SW480 (cell line): ENCODE measurements at places on chromosomes 2 and 18.

GRCh38 chr2:190458352-190459107 is 50.4 kb downstream of the MFSD6 start:
- no peak for DNase-seq

DNA sequence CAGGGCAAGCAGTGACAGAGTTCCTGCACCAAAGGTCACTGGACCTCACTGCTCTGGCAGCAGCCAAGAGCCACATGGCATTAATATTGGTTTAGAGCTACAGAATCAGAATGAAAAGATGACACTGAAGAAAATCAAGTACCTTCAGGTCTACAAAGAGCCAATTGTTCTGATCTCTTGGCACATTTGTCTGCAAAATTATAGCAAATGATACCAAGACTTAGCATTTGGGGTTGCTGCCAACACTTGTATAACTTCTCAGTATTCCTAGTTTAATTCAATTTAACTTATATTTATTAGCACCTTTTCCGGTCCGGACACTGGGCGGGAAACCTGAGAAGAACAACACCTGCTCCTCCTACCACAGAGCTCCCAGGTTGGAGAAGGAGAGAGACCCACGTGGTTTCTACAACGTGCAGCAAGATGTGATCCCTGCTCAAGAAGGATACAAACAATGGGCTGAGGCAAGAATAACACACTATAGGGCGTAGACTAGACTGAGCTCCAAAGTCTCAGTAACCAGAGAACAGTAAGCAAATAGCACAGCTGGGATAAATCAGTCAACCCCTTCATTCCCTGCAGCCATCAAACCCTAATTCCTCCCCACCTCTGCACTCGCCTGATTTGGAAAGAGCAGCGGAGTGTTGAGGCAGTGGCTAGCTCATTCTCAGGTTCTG is 2.4 kb downstream of the LRRC30 start:
- DNase-seq: no peak

- peak; percentile 10 for DNase-seq
These were observed 217.0 kb upstream of the PIEZO2 start for GRCh38 chr18:11366410-11366809.

DNA sequence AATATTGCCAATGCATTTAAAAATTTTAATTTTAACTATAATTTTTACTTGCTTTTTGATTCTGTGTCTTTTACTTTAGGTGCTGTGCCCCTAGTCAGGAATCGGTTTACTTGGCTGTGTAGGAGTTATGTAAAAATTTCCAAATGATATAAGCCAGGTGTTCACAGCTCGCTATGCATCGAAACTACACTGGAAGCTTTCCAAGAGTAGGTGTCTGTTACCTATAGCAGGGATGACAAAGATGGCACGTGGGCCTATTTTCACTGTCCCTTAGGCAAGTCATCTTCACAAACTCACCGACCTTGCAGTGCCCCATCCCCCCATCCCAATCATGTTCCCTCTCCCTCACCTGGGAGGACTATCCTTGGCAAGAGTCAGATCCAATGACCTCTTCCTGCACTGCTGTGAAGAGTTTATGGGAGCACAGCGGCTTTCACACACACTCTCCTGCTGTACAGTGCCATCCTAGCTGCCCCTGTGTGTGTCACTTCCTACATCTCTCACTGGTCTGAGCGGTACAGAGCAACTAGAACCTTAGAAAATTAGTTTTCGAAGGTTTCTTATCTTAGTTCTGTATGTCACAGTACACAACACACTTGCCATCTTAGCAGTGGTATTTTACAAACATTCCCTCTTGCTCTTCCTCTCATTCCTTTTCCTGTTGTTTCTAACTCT is 49.2 kb upstream of the NAB1 start:
- DNase-seq: no peak

- DNase-seq: no peak
These were observed 360.9 kb downstream of the ERBB4 start for GRCh38 chr2:212177724-212178123.

DNA sequence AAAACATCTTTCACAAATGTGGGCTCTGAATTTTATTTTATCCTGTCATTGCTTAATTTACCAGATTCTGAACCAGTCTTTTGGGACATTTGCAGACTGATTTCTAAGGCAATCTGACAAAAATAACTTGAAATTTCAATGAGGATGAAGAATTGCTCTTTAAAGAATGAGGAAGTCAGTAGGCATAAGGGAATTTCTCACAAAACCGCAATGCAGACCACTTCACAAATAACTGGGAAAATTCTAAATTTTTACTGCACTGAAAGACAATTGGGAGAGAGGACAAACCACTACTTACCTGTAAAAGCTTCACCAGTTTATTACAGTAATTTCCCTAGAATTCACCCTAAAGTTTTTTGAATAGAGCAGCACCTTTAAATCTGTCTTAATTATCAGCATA is 736.3 kb downstream of the NRXN1 start:
- DNase-seq: no peak

DNA sequence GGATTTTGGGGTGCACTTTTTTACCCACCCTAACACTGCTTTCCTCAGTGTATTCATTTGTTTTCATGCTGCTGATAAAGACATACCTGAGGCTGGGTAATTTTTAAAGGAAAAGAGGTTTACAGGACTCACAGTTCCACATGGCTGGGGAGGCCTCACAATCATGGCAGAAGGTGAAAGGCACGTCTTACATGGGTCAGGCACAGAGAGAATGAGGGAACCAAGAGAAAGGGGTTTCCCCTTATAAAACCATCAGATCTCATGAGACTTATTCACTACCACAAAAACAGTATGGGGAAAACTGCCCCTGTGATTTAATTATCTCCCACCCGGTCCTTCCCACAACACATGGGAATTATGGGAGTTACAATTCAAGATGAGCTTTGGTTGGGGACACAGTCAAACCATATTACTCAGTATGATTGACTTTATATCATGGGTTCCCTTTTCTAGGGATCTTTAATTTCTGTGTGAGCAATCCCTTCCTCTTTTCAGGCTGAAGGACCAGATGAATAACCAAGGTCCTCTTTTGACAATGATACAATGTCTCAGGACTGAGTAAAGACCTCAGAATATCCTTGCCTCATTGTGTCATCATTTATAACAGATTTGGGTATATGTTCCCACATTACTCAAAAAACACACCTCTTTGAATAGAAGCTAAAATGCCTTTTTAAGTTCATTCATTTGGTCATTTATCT is 100.1 kb upstream of the TRIB2 start:
- no peak for DNase-seq

DNA sequence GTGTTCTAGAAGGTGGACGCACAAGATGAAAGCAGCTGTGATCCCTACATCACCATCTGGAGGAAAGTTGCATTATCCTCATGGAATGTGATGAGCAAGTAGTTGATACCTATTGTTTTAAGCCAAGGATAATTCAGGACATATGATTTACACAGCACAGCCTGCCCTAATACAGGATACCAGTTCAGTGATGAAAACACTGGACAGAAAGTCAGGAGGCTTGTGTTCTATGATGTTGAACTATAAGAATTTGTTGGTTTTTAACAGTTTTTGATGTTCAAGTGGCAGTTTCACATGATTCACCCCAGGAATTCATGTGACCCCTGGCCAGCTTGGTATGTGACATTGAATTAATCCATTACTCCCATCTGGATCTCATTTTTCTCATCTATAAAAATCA is 6.2 kb upstream of the CHST10 start:
- DNase-seq: no peak

DNA sequence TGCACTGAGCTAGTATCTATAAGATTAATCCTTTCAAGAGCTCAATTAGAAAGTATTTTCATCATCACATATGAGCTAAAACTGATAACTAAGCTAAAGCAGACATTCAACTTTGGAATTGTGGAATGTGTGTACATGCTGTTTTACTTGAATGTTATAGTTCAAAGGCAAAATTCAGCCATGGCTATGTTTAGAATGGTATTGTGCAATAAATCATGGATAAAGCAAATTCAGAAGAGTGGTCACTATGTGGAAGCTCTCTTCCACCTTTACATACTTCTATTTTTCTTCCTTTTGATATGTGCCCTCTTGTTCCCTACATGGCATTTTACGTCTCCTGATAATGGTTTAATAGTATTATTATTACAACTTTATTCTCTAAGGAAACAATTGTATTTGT is 1366.3 kb upstream of the LRRTM1 start:
- no peak for DNase-seq

- DNase-seq: no peak
These were observed 449.0 kb upstream of the ID2 start for GRCh38 chr2:8232871-8233270.

GRCh38 chr2:138724327-138724726 is 55.9 kb downstream of the NXPH2 start:
- DNase-seq: no peak

- DNase-seq: no peak
These were observed 445.1 kb upstream of the TRIB2 start for GRCh38 chr2:12271589-12271984.

GRCh38 chr18:35717182-35717581 is 135.6 kb downstream of the GALNT1 start:
- no peak for DNase-seq
